Activated CD4-positive, alpha-beta memory T cell treated with anti-CD3 and anti-CD28 coated beads for 36 hours (primary cell): ENCODE measurements at places on chromosomes 4 and X. TPM values are rescaled to one million over a fixed set of nuclear protein-coding genes. Genes with fewer than 3 reads are reported as not detected.

Gene NSD2
- total RNA-seq: 197 TPM

- no peak for DNase-seq
Observed at GRCh38 chrX:155134255-155134654, 62.9 kb downstream of the BRCC3 start.

Gene RAI2
- total RNA-seq: 0.39 TPM

- no peak for DNase-seq
Observed at GRCh38 chr4:189162888-189163287, 777.8 kb upstream of the FRG1 start.

Gene CXCL1
- not detected for total RNA-seq
